Amygdala (tissue), 56 donors: ENCODE measurements at places on chromosomes 3 and 15.

DNA sequence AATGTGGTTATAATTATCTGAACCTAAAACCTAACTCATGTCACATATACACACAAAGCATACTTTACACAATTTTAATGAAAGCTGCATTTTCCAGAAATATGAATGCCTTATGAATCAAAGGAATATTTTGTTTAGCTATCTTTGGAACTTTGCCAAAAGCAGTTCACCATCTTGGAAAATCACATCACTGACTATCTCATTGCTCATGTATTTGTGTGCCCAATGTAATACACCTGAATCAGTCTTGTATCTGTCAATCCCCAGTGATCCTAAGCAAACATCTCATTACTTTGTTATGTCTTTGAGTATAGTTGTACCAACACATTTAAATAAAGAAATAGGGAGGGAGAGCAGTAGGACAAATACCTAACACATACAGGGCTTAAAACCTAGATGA, 15.6 kb upstream of the CD47 start:
- no peak for DNase-seq

- no peak for DNase-seq
Measured at GRCh38 chr3:195805181-195805580, 6.5 kb downstream of the MUC4 start.

DNA sequence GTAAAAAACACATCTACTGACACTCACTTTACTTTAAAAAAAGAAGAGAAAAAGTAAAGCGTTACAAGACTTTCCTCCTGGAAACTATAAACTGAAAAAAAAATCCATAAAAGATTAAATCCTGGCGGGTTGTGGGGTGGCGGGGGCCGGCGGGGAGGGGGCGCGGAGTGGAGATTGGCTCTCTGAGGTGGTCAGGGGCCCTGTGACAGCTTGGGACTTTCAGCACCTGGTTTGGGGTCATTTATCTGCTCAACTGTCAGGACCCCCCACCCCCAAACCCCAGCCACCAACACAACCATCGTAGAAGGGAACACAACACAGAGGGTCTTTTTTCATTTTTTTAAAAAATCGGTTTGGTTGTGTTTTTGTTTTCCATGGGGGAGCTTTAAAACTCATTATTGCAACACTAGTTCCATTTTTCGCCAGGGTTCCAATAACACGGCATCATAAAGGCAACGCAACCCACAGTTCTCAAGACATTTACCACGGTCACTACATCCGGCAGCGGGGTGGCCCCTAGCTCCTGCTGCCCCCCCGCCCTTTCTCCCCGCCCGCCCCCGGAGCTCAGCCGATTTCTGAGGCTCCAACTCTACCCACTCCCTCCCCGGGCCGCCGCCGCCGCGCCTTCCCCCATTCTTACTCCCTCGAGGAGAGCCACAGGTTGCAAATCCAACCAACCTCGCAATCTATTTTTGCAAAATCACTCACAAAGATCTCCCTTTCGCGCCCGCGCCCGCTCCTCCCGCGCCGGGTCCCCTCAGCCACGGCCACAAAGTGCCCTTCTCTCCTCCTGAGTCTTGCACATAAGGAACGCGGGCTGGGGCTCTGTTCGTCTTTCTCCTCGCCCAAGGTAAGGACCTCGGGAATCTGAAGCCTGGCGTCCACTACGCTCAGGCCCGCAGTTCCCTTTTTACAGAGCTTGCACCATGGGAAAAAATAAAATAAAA, 1.8 kb downstream of the BCL6 start:
- no peak for DNase-seq

GRCh38 chr3:182783106-182783505, 10.2 kb upstream of the ATP11B start:
- DNase-seq: no peak

- DNase-seq: no peak
Measured at GRCh38 chr3:119703820-119704531, 1.2 kb downstream of the CFAP91 start.

DNA sequence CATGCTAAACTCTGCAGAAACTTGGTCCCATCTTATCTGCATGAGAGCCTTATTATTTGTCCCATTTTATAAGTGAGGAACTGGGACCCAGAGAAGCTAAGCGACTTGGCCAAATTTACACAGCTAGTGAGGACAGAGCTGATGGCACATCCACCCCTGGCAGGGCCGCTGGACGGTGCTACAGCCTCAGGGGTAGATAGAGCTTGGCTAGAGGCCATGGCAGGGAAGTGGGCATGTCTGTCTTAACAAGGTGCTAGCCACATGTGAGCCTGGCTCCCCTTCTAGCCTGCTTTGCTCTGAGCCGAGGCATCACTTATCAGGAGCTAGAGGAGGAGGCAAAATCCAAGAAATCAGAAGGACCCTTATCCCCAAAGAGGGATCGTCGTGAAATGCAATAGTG, 36.7 kb upstream of the SYNM start:
- DNase-seq: no peak

DNA sequence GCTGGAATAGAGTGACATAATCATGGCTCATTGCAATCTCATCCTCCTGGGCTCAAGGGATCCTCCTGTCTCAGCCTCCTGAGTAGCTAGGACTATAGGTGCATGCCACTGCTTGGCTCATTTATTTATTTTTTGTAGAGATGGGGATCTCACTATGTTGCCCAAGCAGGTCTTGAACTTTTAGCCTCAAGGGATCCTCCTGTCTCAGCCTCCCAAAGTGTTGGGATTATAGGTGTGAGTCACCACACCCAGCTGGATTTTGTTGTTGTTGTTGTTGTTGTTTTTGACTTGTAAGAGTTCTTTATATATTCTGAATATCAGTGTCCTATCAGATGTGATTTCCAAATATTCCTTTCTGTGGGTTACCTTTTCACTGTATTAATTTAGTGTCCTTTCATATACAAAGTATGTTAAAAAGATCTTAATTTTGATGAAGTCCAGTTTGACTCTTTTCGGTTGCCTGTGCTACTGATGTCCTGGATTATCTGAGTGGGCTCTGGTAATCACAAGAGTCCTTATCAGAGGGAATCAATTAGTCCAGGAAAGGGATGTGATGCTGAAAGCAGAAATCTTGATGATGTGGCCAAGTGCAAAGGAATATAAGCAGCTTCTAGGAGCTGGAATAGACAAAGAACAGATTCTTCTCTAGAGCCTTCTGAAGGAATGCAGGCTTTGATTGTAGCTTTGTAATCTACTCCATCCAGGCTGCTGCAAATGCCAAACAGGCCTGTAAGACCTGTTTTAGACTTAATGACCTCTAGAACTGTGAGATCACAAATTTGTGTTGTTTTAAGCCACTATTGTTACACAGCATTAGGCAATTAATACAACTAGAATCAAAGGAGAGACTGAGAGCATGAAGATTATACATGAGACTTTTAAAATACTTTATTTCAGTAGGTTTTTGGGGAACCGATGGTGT, 30.2 kb downstream of the NCK1 start:
- DNase-seq: no peak

DNA sequence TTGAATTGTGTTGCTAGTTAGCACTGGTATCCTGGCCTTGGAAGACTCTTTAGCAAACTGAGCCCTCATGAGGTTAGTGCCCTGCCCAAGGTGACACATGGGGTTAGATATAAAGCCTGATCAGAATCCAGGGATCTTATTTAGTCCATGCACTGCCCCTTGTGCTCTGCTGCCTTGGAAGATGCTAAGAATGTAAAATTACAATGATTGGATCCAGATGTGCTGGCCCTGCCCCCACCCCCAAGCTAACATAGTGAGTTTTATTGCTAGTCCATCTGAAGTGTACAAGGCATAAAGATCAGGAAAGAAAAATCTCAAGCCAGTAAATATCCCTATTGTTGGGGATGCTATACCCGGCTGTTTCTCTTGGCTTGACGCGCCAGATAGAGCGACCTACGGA, 248.1 kb upstream of the C2CD4B start:
- DNase-seq: no peak

- DNase-seq: no peak
Measured at GRCh38 chr3:180358179-180358578, 243.8 kb upstream of the TTC14 start.

DNA sequence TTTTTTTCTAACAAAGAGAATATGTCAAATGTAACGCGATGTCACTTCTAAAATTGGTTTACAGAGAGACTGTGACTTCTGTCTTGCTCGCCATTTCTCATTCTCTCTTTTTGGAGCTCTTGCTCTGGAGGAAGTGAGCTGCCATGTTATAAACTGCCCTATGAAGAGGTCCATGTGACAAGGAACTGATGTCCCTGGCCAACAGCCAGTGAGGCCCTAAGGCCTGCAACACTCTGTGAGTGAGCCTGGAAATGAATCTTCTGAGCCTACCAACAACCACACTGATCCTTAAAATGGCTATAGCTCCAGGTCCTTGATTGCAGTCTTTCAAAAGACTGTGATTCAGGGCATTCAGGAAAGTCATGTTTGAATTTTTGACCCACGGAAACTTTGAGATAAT, 49.9 kb downstream of the NMD3 start:
- no peak for DNase-seq

DNA sequence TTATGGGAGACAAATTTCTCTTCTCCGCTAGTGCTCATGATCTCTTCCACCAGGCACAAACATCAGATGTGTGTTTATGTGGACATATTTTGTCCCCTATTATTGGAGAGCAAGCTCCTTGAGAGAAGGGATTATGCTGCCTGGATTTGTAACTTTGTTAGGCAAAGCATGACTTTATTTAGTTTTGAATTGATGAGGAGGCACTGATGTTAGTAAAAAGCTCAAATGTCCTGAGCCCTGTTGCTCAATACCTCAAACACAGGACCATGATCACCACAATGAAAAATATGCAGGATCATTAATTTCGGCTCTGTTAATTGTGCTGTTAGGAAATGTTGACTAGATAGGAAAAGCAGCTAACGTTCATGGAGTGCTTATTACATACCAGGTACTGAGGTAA, 29.1 kb downstream of the SCG5 start:
- no peak for DNase-seq

DNA sequence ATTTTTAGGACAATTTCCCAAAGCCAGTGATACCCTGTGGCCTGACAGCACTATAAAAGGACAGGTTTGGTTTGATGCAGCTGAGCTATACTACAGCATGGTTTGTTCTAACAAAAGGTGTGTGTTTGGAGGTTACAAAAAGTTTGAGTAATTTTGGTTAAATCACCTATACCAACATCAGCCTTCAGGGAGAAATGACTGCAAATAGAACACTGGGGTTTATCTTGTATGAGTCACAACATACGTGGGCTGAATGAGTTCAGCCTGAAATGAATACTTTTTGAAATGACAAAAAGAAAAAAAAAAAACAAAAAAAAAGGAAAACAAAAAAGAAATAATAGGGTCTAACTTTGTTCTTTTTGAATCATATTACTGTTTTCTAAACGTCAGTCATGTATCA, 345.7 kb downstream of the CNTN3 start:
- DNase-seq: no peak

GRCh38 chr3:174132421-174133042, 726.6 kb upstream of the NAALADL2 start:
- DNase-seq: no peak

GRCh38 chr15:91050128-91050455, 27.7 kb upstream of the VPS33B start:
- no peak for DNase-seq

GRCh38 chr15:28991236-28992171, 105.7 kb downstream of the APBA2 start:
- DNase-seq: no peak
